CD8-positive, alpha-beta memory T cell (primary cell): ENCODE measurements at places on chromosomes 13 and 19. TPM values are rescaled to one million over a fixed set of nuclear protein-coding genes. Genes with fewer than 3 reads are reported as not detected.

CGB8 gene
- not detected for total RNA-seq

CGB5 gene
- not detected for total RNA-seq

ZNF470 gene
- 3.5 TPM for total RNA-seq

COL4A2 gene
- not detected for total RNA-seq

NMRK2 gene
- not detected for total RNA-seq

EPN1 gene
- total RNA-seq, result 40.2 TPM

OSCAR gene
- total RNA-seq, result 0.22 TPM

ALOX5AP gene
- 19.1 TPM for total RNA-seq

KIR2DL3 gene
- total RNA-seq, result 0.29 TPM

OR7A5 gene
- total RNA-seq, result not detected

RANBP3 gene
- 97.6 TPM for total RNA-seq

LRRC63 gene
- 0.55 TPM for total RNA-seq

FAM216B gene
- total RNA-seq, result not detected

CAB39L gene
- total RNA-seq, result 5.8 TPM

PLVAP gene
- not detected for total RNA-seq

ZNF723 gene
- total RNA-seq, result not detected

ZNF155 gene
- total RNA-seq, result 5.0 TPM

LRG1 gene
- not detected for total RNA-seq

CEACAM19 gene
- 0.18 TPM for total RNA-seq

CBY2 gene
- total RNA-seq, result not detected

IZUMO2 gene
- not detected for total RNA-seq

ZNF835 gene
- 4.7 TPM for total RNA-seq

RUBCNL gene
- not detected for total RNA-seq

IL11 gene
- 0.27 TPM for total RNA-seq
